ENCODE measurements at places on chromosomes 7 and 10. TPM values are rescaled to one million over a fixed set of nuclear protein-coding genes. Genes with fewer than 3 reads are reported as not detected.

Gene OGDHL
- 21.4 TPM for total RNA-seq

Gene MYH16
- not detected for total RNA-seq

Gene AP5Z1
- 64.7 TPM for total RNA-seq

Gene HDAC9
- total RNA-seq, result 0.27 TPM

Gene SPDYE2
- total RNA-seq, result not detected

Gene SCART1
- total RNA-seq, result 0.73 TPM

Gene ADRB1
- total RNA-seq, result 2.3 TPM

Gene CYP26C1
- total RNA-seq, result 0.09 TPM

Gene GIMAP7
- not detected for total RNA-seq

Gene GIMAP4
- not detected for total RNA-seq

Gene MGAM2
- total RNA-seq, result 0.70 TPM

Data from Caco-2 (cell line).